ENCODE measurements at places on chromosomes 6 and 20.

DNA sequence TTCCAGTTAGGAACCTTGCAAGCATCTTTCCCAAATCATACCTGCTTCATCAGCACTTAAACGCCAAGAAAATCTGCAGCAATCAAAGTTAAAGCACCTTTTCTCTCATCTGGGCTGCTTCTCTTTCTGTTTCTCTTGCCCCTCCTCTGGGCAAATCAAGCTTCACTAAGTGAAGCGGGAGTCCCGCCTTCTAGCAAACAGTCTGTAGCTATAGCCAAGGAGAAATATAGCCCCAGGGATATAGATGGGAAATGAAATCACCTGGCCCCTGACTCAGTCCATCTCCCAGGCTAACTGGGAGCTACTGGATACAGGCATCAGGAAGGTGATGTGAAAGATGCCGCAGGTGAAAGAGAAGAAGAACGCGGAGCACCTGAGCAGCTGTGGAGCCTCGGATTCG lies 481.9 kb downstream of the C6orf118 start:
- DNase-seq, result no peak

DNA sequence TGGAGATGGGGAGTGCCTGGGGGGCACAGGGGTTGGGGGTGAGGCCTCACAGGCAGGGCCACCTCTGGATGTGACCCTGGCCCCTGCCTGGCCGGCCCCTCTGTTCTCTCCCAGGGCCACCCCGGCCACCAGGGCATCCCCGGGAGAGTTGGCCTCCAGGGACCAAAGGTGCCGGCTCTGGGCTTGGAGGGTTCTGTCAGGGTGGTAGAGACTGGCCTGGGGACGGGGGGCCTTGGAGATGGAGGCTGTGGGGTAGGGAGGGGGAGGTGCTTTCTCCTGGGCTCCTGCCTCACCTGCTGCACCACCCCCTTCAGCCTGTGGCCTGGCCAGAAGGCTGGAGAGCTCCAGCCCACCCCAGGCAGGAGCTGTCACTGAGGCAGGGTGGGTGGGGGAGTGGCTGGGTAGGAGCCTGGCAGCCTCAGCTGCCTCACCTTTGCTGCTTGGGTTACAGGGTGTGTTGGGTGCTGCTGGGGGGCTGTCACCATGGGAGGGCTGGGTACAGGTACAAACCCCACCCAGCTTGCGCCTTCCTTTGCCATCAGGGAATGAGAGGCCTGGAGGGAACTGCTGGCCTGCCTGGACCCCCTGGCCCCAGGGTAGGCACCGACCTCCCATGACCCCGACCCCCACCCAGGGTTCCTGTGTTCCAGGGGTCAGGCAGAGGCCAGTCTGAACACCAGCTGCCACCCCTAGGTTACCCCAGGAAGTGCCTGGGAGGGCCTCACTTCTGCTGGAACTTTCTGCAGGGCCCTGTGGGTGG lies 32.7 kb downstream of the COL20A1 start:
- DNase-seq, result no peak

GRCh38 chr6:155261111-155261900 lies 2.5 kb upstream of the CLDN20 start:
- no peak for DNase-seq

- no peak for DNase-seq
These were observed 220.9 kb downstream of the RFPL4B start for GRCh38 chr6:112568066-112568465.

DNA sequence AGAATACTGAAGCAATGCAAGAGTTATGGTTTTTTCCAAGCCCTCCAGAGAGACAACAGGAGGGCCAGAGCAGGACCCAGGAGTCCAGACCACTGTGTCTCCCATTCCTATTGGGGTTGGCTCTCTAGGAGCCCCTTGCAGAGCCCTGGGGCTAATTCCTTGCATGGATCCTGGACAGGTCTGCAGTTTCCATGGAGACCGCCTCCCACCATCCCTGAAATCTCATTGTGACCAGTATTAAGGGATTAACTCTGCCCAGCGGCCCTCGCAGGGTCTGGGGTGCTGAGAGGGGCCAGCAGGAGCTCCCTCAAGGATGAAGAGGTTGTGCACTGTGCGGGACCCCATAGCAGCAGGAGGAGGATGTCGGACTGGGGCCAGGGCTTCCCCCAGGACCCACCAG lies 34.8 kb downstream of the HNF4A start:
- DNase-seq, result no peak

DNA sequence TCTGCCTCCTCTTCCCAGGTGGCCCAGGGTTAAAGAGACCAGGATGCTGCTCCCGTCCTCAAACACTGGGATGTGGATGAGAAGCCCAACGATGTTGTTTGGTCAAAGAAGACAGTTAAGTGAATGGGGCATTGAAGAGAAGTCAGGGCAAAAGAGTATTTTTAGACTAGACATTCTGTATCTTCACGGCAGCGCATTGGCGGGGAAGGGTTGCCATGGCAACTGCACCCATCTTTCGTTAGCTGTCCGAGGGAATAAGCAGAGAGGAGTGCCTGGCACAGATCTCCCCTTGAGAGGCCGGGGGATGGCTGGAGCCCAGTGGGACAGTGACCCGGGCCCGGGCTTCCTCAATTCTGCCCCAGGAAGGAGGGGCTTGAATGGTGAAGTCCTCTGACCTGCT lies 56.4 kb upstream of the GPR31 start:
- no peak for DNase-seq

GRCh38 chr20:34389206-34389953 lies 26.3 kb downstream of the ITCH start:
- no peak for DNase-seq

- DNase-seq, result no peak
These were observed 18.6 kb downstream of the ADTRP start for GRCh38 chr6:11760015-11760473.

DNA sequence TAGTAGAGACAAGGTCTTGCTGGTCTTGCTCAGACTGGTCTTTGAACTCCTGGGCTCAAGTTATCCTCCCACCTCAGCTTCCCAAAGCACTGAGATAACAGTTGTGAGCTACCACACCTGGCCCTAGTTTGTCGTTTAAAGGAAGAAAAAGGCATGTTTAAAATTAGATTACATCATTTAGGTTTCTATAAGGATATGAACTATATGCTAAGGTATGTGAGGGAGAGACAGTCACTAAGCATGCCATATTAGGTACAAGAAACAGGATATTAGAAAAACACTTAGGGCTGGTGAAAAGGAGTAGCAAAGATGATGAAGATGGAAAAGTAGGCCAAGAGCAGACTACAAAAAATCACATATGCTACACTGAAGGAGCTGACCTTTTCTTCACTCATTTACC lies 106.4 kb downstream of the ASCC3 start:
- DNase-seq, result no peak

- DNase-seq, result no peak
These were observed 54.7 kb downstream of the RAB44 start for GRCh38 chr6:36752187-36752885.

Data from Right ventricle myocardium inferior (tissue), 1 donor.